Left kidney (tissue), 8 donors: ENCODE measurements at places on chromosomes 2 and 18. TPM values are rescaled to one million over a fixed set of nuclear protein-coding genes. Genes with fewer than 3 reads are reported as not detected.

- DNase-seq, result no peak
Measured at GRCh38 chr18:67400502-67401117, 115.9 kb downstream of the DSEL start.

DNA sequence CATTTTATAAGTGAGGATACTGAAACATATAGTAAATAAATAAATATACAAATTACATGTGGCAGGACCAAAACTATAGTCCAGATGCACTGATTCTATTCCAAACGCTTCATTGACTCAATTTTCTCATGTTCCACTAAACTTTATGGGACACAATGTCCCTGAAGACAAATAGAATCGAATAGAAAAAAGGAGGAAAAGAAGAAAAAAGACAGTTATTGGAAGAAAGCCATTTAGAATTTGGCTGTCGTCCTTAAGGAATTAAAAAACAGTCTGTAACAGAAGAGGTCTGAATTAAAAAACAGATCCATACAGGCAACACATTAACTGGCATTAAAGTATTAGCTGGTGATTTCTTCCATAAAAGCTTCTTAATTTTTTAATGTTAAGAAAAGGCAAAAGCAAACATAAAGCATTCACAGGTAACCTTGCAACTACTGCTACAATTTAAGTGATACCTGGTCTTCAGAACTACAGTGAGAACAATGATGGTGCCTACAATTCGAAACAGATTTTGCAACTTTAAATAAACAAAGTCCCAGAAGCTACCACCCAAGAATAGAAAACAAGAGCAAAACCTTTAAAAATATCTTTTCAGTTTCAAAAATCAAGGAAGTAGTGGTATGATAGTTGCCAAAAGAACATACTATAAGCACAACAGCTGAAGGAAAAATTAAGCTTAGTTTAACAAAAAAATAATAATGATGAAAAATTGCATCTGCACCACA is 17.4 kb upstream of the CHAC2 start:
- DNase-seq, result no peak

DNA sequence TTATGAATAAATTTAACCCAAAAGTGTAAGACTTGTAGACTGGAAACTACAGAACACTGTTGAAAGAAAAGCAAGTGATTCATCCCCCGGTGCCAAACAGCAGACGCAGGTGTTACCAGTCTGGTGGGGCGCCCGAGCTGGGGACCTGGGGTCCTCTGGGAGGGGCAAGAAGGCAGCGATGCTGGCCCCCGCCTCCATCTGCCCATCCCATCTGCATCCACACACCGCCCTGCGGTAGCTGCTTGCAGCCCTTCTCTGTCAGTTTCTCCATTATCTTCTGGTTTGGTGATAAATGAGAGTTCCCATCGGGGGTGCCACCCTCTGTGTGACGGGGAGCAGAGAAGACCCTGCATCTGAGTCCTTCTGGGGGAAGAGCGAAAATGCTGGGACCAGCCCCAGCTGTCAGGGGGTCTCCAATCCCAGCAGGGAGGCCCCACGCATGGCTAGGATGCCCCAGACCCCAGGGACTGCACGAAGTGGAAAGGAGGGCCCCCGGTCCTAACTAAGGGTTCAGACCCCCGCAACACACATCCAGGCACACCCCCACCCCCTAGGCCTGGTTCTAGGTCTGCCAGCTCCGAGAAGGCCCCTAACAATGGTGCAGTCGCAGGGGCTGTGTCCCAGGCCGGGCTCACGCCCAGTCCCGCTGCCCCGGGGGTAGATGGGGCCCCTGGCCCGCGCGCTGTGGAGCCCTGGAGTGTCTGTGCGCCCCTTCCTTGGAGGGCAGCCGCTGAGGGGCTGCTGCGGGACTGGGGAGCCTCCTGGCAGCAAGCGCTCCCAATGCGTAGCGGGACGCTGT is 686 bp upstream of the RGPD8 start:
- no peak for DNase-seq

- DNase-seq, result no peak
Measured at GRCh38 chr2:121008975-121009374, 273.3 kb downstream of the GLI2 start.

DNA sequence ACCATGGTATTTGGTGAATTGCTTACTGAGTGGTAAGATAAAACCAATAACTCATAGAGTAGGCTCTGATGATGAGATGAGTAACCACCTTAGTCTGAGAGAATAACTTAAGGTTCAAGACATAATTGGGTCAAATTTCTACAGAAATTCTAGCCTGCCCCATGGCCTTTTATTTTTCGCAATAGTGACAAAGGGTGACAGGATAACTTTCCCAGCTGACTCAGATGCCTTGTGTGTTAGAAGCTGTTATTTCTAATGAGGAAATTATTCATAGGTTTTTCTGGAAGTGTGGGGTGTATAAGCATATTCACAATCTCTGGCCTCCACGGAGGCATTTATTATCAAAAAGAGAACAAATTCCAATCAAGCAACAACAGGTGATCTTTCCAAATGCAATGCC is 159.0 kb downstream of the NUP35 start:
- DNase-seq, result no peak

DNA sequence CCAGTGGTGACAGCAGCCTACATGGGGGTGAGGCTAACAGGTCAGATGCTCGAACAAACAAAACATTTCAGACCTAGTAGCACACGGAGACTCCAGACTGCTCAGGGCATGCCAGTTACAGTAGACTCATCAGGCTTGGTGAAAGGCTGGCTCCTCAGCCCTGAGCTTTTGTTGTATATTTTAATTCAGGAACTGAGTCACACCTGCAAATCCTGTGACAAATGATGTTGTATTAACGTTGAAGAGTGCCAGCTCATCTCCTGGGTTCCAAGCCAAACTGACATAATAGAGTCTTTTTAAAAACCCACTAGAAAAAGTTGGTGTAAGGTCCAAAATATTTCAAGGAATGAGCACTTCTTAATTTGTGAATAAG is 65.3 kb downstream of the C1D start:
- no peak for DNase-seq

GRCh38 chr2:7358865-7359447 is 441.7 kb downstream of the RNF144A start:
- no peak for DNase-seq

GRCh38 chr2:3598912-3599854 is 4.3 kb downstream of the COLEC11 start:
- no peak for DNase-seq

Gene SOX11
- 22.9 TPM for polyA plus RNA-seq

Gene MOGAT1
- 0.27 TPM for polyA plus RNA-seq

Gene CLHC1
- 36.7 TPM for polyA plus RNA-seq

GRCh38 chr2:27007416-27008374 is 25.1 kb upstream of the TMEM214 start:
- no peak for DNase-seq

DNA sequence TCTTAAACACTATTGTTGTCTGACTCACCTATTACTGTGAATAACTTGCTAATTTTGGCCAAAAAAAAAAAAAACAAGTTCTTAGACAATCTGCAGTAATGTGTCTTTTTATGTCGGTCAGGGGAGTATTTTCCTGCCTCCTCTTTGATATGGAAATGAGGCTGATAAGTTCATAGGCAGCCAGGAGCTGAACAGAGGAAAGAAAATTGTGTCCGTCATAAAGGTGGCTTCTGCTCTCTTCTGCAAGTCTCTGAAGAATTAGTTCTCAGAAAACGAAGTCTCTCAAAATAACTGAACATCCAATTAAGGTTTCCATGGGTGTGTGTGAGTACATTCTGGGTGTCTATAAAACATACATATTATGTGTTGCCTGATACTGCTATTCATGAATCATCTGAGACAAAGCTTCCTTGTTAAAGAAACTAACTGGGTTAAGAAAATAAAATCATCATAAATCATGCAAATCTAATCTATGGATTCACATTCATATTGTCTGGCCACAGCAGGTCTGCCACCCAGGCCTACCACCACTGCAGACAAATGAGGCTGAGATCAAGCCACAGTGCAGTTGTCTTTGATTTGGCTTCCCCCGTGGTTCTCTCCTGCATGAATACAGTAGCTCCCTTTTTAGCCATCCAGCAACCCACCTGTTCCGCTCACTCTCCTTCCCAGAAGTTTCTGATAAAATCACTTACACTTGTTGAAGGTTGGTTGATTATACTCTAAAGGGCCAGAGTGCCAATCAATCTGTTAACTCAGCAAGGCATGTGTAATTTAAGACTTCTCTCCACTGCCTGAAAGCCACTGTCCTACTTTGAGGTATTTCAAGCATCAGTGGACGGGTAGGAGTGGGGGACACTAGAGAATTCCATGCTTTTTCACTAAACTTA is 19.4 kb upstream of the SP5 start:
- no peak for DNase-seq

DNA sequence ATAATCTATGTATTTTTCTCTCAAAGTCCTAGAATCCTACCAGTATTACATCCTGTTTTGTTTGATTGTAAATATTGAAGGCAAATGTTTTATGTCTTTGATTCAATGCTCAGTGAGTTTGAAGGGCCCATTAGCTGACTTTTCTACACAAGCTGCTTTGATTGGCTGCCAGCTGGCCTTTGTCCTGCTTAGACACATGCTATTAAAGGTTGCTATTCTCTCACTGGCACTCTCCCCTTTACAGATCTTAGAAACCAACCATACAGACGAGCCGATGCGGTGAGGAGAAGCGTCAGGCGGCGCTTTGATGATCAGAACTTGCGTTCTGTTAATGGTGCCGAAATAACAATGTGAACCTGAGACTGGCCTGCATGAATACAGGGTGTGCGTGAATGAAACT is 69.7 kb downstream of the PRPF40A start:
- no peak for DNase-seq

GRCh38 chr18:14086458-14087231 is 45.6 kb downstream of the ZNF519 start:
- DNase-seq, result peak; percentile 40

Gene CHRNA1
- 3.7 TPM for polyA plus RNA-seq

Gene SAG
- 0.13 TPM for polyA plus RNA-seq

Gene HOXD3
- 26.1 TPM for polyA plus RNA-seq

DNA sequence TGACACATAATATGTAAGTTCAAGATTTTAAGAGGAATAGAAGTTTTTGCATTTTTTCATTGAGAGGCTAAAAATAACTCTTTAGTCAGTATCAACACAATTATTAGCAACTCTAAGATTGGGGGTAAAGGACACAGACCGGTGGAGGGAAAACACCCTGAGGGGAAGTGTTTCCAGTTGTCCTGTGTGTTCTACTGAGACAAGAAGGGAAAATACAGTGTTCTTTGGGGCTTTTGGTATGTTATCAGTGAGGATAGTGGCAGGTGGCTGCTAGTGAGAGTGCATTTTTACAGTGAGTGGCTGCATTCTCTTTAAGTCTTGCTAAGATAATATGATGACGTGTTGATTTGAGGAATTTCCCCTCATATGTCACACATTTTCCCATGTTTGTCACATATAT is 507.5 kb downstream of the PARD3B start:
- DNase-seq, result no peak

GRCh38 chr2:144042751-144043150 is 477.2 kb downstream of the ZEB2 start:
- no peak for DNase-seq

Gene FTCDNL1
- 1.2 TPM for polyA plus RNA-seq

GRCh38 chr2:160334028-160334741 is 134.1 kb upstream of the ITGB6 start:
- no peak for DNase-seq

GRCh38 chr2:174340400-174341292 is 5.9 kb downstream of the SP9 start:
- DNase-seq, result no peak

DNA sequence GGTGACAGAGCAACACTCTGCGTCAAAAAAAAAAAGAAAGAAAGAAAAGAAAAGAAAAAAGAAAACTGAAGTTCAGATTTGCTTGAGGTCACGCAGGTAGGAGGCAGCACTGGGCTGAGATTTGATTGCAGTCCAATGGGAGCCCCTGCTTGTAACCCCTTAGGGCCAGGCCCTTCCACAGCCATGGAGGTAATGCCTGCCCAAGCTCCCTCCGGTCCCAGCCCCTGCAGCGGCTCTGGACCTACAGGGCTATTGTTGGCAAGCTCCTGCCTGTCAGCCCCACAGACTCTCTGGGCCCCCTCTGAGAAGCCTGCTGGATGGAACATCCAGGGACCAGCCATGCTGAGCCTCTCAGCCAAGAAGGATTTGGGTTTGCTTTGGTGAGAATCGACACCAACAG is 12.2 kb downstream of the ZFP36L2 start:
- DNase-seq, result no peak

Gene POTEI
- polyA plus RNA-seq, result 0.08 TPM

Gene EMILIN2
- 11.8 TPM for polyA plus RNA-seq

DNA sequence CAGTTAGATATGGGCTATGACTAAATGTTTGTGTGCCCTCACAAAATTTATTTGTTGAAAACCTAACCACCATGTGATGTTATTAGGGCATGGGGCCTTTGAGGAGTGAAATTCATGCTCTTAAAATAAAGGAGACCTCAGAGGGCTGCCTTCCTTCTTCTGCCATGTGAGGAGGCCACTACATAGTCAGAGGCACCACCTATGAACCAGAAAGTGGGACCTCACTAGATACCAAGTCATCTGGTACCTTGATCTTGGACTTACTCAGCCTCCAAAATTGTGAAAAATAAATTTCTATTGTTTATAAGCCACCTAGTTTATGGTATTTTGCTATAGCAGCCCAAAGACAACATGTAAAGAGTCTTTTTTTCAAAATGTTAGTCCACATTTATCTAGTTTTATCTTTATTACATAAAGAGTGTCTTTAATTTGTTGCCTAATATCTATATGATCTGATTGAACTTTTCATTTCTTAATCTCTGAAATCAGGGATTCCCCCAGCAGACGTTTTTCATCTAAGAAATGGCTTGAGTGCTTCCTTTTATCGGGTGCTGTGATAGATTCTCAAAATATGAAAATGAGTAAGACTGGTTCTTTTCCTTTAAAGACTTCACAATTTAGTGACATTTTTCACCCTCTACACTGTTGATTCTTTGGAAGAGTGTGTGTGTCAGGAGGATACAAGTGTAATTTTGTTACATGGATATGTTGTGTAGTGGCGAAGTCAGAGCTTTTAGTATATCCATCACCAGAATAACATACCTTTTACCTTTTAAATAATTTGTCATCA is 34.2 kb downstream of the PMS1 start:
- DNase-seq, result no peak

Gene DSC3
- 2.5 TPM for polyA plus RNA-seq

GRCh38 chr2:159936471-159936870 is 125.9 kb downstream of the PLA2R1 start:
- no peak for DNase-seq

Gene RGPD8
- 4.7 TPM for polyA plus RNA-seq

DNA sequence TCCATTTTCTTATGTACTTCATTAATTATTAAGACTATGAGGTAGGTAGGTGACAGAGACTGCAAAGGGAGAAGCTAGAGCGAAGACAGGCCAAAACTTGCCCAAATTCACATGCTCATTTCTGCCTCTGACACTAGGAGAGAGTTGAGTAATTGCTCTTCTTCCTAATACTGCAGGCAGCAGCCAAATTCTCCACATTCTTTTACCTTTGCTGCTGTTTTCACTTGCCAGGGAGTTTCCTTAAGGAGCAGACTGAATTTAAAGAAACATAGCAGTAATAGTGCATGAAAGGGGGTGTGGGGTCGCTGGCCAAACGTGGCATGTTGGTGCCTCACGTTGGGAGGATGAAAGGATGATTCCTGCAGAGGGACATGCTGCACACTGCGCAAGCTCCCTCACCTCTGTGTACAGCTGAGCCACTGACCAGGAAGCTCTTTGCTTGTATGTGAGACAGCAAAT is 12.3 kb downstream of the CRIM1 start:
- no peak for DNase-seq

Gene ARHGEF33
- 3.4 TPM for polyA plus RNA-seq

GRCh38 chr2:207561386-207562080 is 31.8 kb downstream of the CREB1 start:
- no peak for DNase-seq

- DNase-seq, result no peak
Measured at GRCh38 chr2:43518181-43518580, 77.7 kb downstream of the THADA start.
